ENCODE measurements at places on chromosomes 7 and 10. TPM values are rescaled to one million over a fixed set of nuclear protein-coding genes. Genes with fewer than 3 reads are reported as not detected.

Gene SFTPD
- total RNA-seq: 0.54 TPM

Gene PDSS1
- 18.2 TPM for total RNA-seq

Gene ANKMY2
- total RNA-seq: 9.6 TPM

Gene ARID5B
- total RNA-seq: 1.1 TPM

Gene SNCG
- 4.8 TPM for total RNA-seq

Gene GIMAP1
- not detected for total RNA-seq

Gene DNAJC12
- 2.9 TPM for total RNA-seq

Gene KCNH2
- total RNA-seq: 7.7 TPM

- H3K4me3 ChIP-seq: no peak overlapping the region
- no peaks in the 10 kb centered on the region for H3K27me3 ChIP-seq
- no peaks in the 10 kb centered on the region for H3K36me3 ChIP-seq
- H3K27ac ChIP-seq: no peak overlapping the region
- DNase-seq: no peak
Measured at GRCh38 chr10:593016-593415, 96.5 kb downstream of the DIP2C start.

DNA sequence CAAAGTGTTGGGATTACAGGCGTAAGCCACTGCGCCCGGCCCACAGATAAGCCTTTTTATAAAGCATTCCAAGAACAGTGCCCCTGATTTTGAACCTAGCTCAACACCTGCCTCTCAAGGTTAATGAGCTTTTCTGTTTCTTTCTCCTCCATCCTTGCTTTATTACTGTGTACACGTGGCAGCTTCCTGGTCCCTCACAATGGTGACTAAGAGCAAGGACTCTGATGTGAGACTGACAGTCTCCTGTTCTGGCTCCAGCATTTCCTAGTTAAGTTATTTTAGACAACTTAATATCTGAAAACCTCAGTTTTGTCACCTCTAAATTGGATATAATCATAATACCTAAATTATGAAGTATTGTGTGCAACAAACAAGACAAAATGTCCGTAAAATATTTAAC lies 9.9 kb downstream of the HABP2 start:
- H3K27ac ChIP-seq: no peak overlapping the region
- H3K4me3 ChIP-seq: no peak overlapping the region
- H3K36me3 ChIP-seq: no peaks in the 10 kb centered on the region
- peaks cover 50% of the 10 kb centered on the region for H3K27me3 ChIP-seq
- H3K4me1 ChIP-seq: peaks cover 2% of the 10 kb centered on the region
- no peak for DNase-seq

- H3K4me1 ChIP-seq: peaks cover 8% of the 10 kb centered on the region
- H3K36me3 ChIP-seq: no peaks in the 10 kb centered on the region
- H3K27me3 ChIP-seq: no peaks in the 10 kb centered on the region
- H3K27ac ChIP-seq: no peak overlapping the region
Measured at GRCh38 chr7:116851671-116852070, 10.7 kb upstream of the CAPZA2 start.

DNA sequence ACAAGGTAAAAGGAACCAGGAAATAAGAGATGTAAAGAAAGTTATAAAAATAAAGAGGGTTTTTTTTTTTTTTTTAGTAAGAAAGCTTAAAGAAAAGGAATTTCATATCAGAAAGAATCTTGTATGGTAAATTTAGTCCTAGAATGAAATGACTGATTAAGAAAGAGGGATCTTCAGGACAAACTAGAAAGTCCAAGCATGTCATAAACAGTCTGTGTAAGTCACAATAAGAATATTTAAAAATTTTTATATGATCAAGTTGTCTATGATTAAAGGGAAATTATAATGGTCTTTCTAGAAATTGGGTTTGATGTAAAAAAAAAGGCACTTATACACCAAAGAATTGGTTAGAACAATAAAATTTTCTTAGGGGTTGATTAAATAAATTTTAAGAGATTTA lies 289.5 kb downstream of the XPNPEP1 start:
- H3K4me3 ChIP-seq: no peak overlapping the region
- H3K4me1 ChIP-seq: no peaks in the 10 kb centered on the region
- no peaks in the 10 kb centered on the region for H3K36me3 ChIP-seq

- DNase-seq: no peak
- no peaks in the 10 kb centered on the region for H3K4me1 ChIP-seq
- H3K27me3 ChIP-seq: no peaks in the 10 kb centered on the region
- no peak overlapping the region for H3K4me3 ChIP-seq
Measured at GRCh38 chr7:155305231-155305904, 7.7 kb downstream of the INSIG1 start.

GRCh38 chr10:98910048-98910447 lies 325.6 kb downstream of the HPSE2 start:
- H3K27me3 ChIP-seq: no peaks in the 10 kb centered on the region
- no peak overlapping the region for H3K4me3 ChIP-seq
- no peak for DNase-seq
- H3K4me1 ChIP-seq: no peaks in the 10 kb centered on the region

GRCh38 chr10:59177031-59177797 lies 771 bp downstream of the PHYHIPL start:
- no peak overlapping the region for H3K27ac ChIP-seq
- peak overlapping the region; percentile 11 for H3K4me3 ChIP-seq
- H3K27me3 ChIP-seq: peaks cover 8% of the 10 kb centered on the region
- H3K4me1 ChIP-seq: peaks cover 4% of the 10 kb centered on the region
- H3K36me3 ChIP-seq: no peaks in the 10 kb centered on the region
- no peak for DNase-seq

DNA sequence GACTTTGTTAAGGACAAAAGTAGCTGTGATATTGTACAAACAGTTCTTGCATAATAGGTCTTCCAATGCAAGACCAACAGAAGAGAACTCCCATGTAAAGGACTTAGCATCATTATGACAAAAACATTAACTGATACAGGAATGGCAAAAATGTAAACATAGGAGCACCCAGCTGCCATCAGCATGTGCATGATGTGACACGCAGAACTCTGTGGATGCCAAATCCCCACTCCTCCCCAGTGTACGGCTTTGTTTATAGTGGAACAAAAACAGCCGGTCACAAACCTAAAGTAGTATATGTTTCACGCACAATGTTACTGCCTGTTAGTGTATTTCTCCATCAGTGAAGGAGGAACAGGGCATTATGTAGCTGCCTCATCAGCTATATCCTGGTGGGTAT lies 316.0 kb upstream of the AOAH start:
- H3K27me3 ChIP-seq: no peaks in the 10 kb centered on the region
- no peaks in the 10 kb centered on the region for H3K4me1 ChIP-seq
- DNase-seq: no peak

GRCh38 chr7:47478017-47478344 lies 103.9 kb downstream of the TNS3 start:
- peaks cover 37% of the 10 kb centered on the region for H3K4me1 ChIP-seq
- H3K27ac ChIP-seq: no peak overlapping the region
- H3K4me3 ChIP-seq: no peak overlapping the region
- no peaks in the 10 kb centered on the region for H3K36me3 ChIP-seq
- no peak for DNase-seq
- H3K27me3 ChIP-seq: peaks cover 14% of the 10 kb centered on the region

- H3K27ac ChIP-seq: no peak overlapping the region
- DNase-seq: no peak
- peaks cover 12% of the 10 kb centered on the region for H3K4me1 ChIP-seq
- no peak overlapping the region for H3K4me3 ChIP-seq
- H3K36me3 ChIP-seq: no peaks in the 10 kb centered on the region
Measured at GRCh38 chr7:90621125-90621746, 25.1 kb downstream of the CDK14 start.

DNA sequence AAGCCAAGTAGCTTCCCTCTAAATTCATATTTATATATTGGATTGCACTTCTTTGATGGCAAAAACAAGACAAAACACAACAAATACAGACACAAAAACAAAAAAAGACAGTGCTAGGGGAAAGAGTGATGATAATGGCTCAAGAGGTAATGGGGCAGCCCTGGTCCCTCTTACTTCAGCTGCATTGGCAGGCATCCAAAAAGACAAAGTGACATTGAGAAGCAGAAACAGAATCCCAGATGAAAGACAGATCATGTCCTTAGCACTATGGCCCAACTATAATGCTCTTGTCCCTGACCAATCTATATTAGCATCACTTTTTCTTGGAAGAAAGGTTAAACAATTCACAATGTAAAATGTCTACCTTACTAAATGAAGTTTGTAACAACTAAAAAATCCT lies 76.2 kb downstream of the GPR85 start:
- no peak overlapping the region for H3K4me3 ChIP-seq
- no peaks in the 10 kb centered on the region for H3K27me3 ChIP-seq
- DNase-seq: no peak
- H3K4me1 ChIP-seq: no peaks in the 10 kb centered on the region
- no peaks in the 10 kb centered on the region for H3K36me3 ChIP-seq

GRCh38 chr7:129845178-129845971 lies 107.4 kb downstream of the UBE2H start:
- H3K4me3 ChIP-seq: no peak overlapping the region
- H3K4me1 ChIP-seq: peaks cover 14% of the 10 kb centered on the region
- H3K36me3 ChIP-seq: no peaks in the 10 kb centered on the region
- no peaks in the 10 kb centered on the region for H3K27me3 ChIP-seq

- H3K36me3 ChIP-seq: no peaks in the 10 kb centered on the region
- H3K27me3 ChIP-seq: no peaks in the 10 kb centered on the region
- H3K27ac ChIP-seq: no peak overlapping the region
- H3K4me3 ChIP-seq: no peak overlapping the region
- no peaks in the 10 kb centered on the region for H3K4me1 ChIP-seq
Measured at GRCh38 chr10:15817409-15818046, 42.8 kb downstream of the MINDY3 start.

- H3K36me3 ChIP-seq: no peaks in the 10 kb centered on the region
- DNase-seq: no peak
- H3K4me3 ChIP-seq: no peak overlapping the region
- H3K4me1 ChIP-seq: no peaks in the 10 kb centered on the region
- H3K27ac ChIP-seq: no peak overlapping the region
- no peaks in the 10 kb centered on the region for H3K27me3 ChIP-seq
Measured at GRCh38 chr10:132697578-132698200, 88.3 kb downstream of the NKX6-2 start.

DNA sequence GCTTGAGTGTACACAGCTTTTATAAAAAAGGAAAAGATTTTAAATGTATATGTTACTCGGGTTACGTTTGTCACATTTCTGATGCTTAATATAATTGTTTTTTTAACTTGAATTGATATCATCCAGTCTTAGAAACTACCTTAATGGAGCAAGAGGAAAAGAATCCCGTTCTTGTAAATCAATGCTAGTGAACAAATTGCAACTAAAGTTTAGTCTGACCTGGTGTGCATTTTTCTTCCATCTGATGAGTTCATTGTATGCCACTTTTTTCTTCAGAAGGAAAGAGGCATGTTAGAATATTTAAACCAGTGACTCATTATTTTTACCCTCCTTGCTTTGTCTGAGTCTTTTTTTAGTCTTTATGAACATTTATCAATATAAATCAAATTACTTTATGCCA lies 34.7 kb downstream of the NET1 start:
- H3K4me3 ChIP-seq: peak overlapping the region; percentile 41
- no peak for DNase-seq
- no peak overlapping the region for H3K27ac ChIP-seq
- no peaks in the 10 kb centered on the region for H3K27me3 ChIP-seq
- H3K36me3 ChIP-seq: peaks cover 4% of the 10 kb centered on the region

GRCh38 chr7:99078416-99078815 lies 65.5 kb downstream of the SMURF1 start:
- H3K4me1 ChIP-seq: no peaks in the 10 kb centered on the region
- no peak for DNase-seq
- no peaks in the 10 kb centered on the region for H3K36me3 ChIP-seq
- no peak overlapping the region for H3K4me3 ChIP-seq
- no peak overlapping the region for H3K27ac ChIP-seq
- no peaks in the 10 kb centered on the region for H3K27me3 ChIP-seq

GRCh38 chr10:17586821-17587234 lies 30.3 kb downstream of the HACD1 start:
- H3K27me3 ChIP-seq: no peaks in the 10 kb centered on the region
- no peak overlapping the region for H3K4me3 ChIP-seq
- H3K4me1 ChIP-seq: no peaks in the 10 kb centered on the region

DNA sequence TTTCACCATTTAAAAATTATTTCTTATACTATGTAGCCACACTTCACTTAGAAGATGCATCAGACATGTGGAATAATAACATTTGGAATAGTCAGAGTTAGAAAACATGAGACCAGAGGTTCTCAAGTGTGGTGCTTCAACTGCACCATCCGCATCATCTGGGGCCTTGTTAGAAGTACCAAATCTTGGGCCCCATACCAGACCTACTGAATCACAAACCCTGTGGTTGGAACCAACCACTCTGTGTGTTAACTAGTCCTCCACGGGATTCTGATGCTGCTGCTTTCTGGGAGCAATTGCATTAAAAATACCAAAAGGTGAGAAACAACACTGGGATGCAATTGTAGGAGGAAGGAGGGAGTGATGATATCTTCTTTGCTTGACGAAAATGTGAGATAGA lies 125.2 kb downstream of the GNAT3 start:
- H3K27ac ChIP-seq: no peak overlapping the region
- H3K4me3 ChIP-seq: no peak overlapping the region
- H3K36me3 ChIP-seq: no peaks in the 10 kb centered on the region
- no peaks in the 10 kb centered on the region for H3K4me1 ChIP-seq
- DNase-seq: no peak

DNA sequence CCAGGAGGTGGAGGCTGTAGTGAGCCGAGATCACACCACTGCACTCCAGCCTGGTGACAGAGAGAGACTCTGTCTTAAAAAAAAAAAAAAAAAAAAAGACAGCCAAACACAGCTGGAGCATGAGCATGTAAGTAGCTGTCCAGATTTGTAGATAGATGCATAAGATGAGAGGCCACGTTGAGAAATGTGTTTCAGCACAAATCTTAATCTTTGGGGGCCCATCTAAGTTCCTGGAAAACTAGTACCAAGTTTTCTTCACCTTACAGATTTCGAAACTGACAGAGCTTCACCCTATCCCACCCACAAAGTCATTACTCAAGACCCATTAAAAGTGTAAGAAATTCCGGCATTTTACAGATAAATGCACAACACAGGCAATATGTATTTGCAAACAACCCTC lies 208.2 kb downstream of the PARD3 start:
- H3K4me3 ChIP-seq: no peak overlapping the region
- no peaks in the 10 kb centered on the region for H3K36me3 ChIP-seq
- no peak for DNase-seq
- H3K4me1 ChIP-seq: no peaks in the 10 kb centered on the region
- H3K27ac ChIP-seq: no peak overlapping the region

DNA sequence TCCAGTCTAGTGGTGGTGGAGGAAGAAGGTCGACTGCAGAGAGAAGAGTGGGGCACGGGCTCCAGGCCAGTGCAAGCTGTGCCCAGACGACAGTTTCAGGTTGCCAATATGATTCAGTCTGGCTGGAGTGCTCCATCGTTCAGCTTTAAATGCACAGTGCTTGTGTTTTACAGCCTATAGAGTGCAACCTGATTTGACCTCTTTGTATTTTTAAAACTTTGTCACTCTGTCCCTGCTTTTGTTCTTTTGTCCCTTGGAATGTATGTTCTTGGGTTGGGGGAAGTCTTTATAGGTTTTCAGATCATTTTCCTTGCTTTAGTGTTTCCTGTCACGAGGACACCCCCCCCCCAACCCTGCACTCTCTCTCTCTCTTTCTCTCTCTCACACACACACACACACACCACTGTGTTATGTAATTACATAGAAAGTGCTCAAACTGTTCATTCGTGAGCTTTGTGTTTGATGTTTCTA lies 198.0 kb downstream of the CAMK1D start:
- no peak overlapping the region for H3K27ac ChIP-seq
- DNase-seq: no peak
- H3K36me3 ChIP-seq: no peaks in the 10 kb centered on the region

Data from H1 (cell line).